ENCODE measurements at places on chromosomes 6 and 20.

DNA sequence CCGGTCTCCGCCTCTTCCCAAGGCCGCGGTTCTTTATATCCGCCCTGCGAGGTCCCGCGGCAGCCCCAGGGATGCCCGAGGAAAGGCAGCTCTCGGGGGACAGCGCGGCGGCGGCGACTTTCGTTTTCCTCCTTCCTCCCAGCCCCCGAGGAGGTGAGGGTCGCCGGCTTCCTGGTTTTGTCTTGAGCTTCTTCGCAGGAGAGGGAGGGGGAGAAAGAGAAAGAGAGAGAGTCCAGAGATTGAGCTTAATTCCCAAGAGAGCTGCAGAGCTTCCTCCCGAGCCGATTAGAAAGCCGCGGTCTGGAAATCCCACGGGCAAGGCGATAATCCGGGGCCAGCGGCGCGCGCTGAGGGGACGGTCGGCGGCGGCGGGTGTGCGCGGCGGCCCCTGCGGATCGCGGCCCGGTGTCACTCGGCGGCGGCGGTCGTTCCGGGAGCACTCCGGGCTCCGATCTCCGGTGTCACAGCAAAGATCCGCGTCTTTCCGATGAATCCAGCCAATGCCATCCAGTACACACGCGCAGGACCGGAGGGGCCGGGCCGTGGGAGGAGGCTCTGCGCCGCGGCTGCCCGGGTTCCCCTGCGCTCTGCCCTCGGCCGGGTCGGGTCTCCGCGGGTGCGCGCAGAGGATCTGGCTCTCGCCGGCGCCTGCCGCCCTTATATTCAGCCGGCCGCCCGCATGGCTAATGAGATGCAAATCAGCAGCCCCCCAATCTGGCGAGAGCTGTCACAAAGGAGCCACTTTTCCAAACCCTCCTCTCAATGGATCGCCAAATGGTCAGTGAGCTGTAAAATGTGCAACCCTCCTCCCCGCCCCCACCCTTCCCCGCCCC lies at the start of gene DLL1:
Gene DLL1, minus strand, starts transcription at position 783 of the 833 bp plus-strand sequence. CDS start 939 bp downstream, outside the sequence.
- DNase-seq: peak; percentile 87

- DNase-seq: no peak
Observed at GRCh38 chr20:64196309-64196708, 32.1 kb downstream of the MYT1 start.

- DNase-seq: peak; percentile 78
Observed at GRCh38 chr6:118894425-118895260, 691 bp downstream of the ASF1A start.

GRCh38 chr20:44089987-44090674 lies 96.9 kb downstream of the JPH2 start:
- no peak for DNase-seq

- no peak for DNase-seq
Observed at GRCh38 chr20:35497780-35498189, 31.7 kb downstream of the C20orf173 start.

GRCh38 chr20:42099101-42099500 lies 480.9 kb upstream of the CHD6 start:
- peak; percentile 33 for DNase-seq

GRCh38 chr6:138420356-138420755 lies 16.3 kb downstream of the HEBP2 start:
- DNase-seq: no peak

- no peak for DNase-seq
Observed at GRCh38 chr6:11329726-11330412, 97.4 kb upstream of the NEDD9 start.

- peak; percentile 33 for DNase-seq
Observed at GRCh38 chr20:32010666-32011065, 428 bp downstream of the CCM2L start.

DNA sequence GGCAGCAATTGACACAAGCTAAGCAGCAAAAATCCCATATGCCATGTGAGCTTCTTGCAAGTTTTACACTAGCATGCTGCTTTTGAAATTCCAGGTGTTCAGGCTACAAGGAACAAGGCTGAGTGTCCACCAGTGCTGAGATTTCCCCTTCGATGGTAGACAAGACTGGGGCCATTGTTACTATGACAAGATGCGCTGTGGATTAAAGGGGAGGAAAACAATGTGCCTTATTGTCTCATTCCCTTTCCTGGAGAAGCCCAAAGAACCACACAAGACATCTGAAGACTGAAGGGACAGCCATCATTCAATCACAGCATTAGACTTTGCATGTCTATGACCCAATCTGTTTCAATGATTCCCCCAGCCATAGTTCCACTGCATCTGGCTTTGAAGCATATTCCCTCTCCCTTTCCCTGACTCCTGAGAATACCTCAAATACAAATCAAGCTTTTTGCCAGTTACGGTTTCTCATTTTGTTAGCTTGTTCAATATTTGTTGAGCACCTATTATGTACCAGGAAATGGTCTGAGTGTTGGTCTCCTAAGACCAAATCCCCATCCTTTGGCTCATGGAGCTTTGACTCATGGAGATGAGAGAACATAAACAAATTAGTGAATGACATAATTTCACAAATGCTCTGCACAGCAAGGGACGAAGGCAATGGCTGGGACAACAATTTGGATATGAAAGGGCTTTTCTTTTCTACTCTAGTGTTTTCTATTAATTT lies 23.4 kb upstream of the SCGN start:
- peak; percentile 98 for DNase-seq

DNA sequence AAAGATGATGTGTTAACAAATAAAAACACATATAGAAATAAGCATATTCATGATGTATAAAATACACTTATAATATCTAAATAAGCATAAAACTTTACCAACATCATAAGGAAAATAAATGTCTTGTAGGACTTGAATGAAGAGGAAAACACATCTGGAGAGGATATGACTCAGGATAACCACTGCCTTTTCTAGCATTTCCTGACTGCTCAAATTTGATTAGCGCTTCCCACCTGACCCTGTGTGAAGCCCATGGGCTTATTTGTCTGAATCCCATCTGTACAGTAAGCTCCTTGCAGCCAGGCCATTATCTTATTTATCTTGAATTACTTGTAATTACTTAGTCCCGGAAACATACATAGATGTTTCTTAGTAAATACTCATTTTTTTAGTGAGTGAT lies 608.6 kb downstream of the COL12A1 start:
- DNase-seq: no peak

DNA sequence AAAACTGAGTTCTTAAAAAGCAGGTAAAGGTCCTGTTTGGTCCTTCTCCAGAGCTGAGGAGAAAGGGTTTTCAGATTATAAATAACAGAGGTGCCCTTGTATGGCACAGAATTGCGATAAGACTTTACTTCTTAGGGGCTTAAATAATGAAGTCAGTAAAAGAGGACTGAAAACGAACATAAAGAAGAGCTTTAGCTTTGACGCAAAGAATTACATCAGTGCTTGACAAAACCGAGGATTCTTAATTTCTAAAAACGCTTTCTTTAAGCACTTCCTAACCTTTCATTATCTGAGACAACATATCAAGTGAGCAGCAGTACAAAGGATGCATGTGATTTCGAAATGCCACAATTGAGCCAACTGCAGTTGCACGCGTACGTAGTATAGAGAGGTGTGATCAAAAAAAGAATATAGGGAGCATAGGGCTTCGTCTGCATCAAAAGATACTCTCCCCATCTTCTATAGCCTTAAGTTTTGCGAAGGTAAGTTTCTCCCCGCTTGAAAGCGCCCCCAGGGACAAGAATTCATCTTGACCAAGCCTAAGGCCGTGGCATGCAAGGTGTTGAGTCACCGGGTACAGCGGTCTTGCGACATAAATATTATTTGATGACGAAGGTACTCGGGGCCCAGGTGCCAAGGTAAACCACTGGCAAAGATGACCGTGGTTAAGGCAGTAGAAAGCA lies 778 bp upstream of the LOC128125822 start:
- DNase-seq: peak; percentile 88

- DNase-seq: no peak
Observed at GRCh38 chr6:164665328-164665727, 644.1 kb downstream of the C6orf118 start.

DNA sequence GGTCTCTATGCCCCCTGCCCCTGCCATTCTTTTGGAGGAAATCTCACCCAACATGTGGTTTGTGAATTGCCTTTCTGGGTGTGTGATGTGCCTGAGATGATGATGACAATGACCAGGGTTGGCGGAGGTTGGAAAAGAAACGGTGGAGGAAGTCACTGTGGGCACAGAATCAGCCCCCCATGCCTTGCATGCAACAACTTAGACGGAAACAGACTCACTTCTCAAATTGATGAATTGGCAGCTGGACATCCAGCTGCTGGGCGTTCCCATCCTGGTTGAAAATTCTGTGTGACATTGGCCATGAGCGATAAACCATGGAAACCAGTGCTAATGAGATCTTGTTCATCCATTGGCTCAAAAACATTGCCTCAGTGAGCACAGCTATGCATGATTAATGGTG lies 95.8 kb upstream of the LY86 start:
- no peak for DNase-seq

- peak; percentile 32 for DNase-seq
Observed at GRCh38 chr6:10331334-10331968, 83.4 kb downstream of the TFAP2A start.

DNA sequence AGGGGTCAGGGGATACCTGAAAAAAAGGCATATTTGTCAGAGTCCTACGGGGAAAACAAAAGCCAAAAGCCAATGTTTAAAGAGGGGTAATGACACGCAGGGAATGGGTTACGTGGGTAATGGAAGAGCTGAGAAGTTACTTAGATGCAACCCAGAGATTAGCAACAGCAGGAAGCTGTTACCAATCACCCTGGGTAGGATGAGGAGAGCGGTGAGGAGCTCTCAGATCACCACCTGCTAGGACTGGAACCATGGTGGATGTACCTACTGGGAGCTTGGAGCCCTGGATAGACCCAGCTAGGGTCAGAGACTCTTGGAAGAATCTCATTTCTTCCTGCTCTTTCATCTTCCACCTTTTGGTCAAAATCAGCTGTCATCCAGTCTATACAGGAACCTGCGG lies 51.2 kb upstream of the RNF24 start:
- DNase-seq: no peak

- DNase-seq: no peak
Observed at GRCh38 chr6:9121549-9121948, 686.2 kb upstream of the SLC35B3 start.

GRCh38 chr20:63129991-63130657 lies 85.8 kb downstream of the YTHDF1 start:
- DNase-seq: peak; percentile 30

GRCh38 chr6:152271776-152272464 lies 365.2 kb downstream of the SYNE1 start:
- DNase-seq: peak; percentile 10

DNA sequence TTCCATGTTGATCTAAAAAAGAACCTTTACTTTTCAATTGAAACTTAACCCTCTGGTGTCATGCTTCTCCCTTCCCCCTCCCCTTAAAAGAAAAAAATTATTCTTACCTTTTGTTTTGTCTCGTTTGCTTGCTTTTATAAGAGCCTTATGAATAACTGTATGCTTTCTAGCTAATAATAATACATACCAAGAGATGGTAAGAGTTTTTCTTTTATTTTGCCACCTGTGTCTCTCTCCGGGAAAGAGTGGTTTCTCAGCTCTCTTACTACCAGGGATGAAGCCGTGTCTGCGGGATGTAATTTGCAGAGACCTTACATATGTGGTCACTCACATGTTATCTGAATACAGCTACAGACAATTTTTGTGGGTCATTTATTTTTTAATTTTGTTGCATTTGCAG lies 7.7 kb downstream of the STX16 start:
- no peak for DNase-seq
